ENCODE measurements at places on chromosomes 5 and 9. TPM values are rescaled to one million over a fixed set of nuclear protein-coding genes. Genes with fewer than 3 reads are reported as not detected.

DNA sequence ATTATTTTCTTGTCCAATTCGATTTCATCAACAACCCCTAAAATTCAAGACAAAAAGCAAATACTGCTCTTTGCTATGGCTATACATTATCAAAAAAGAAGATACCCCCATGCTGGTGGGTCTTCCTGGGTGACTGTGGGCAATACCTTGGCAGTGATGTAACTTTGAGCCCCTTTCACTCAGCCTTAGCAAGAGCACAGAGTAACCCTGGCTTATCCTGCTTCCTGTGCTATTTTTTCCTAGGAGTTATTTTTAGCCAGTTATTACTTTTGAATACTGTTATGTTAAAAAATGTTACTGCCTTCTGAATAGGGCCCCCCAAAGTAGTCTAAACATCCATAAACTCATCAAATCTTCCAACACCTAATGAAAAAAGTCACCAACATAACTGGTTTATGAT is 145.6 kb upstream of the TSLP start:
- no peak for DNase-seq

DNA sequence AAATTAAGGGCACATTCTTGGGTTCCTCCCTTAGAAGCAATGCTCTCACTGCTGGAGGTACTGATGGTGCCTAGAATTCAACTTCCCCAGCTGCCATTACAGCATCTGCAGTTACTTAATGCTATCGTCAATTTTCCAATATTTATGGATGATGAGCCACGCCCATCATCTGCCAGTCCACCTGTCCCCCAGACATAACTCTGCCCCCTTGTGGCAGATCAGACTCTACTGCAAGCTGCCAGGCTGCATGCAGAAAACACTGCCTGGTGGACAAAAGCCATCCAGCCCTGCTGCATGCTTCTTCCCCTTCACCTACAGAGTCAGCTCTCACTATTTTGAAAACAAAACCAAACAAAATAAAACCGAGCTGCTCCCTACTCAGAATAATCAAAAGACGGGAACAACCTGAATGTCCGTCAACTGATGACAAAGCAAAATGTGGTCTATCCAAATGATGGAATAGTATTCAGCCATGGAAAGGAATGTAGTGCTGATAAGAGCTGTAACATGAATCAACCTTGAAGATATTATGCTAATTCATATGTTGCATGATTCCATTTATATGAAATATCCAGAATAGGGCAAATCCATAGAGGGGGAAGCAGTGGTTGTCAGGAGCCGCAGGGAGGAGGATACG is 66.4 kb downstream of the RETREG1 start:
- DNase-seq: peak; percentile 68

- DNase-seq: no peak
Observed at GRCh38 chr5:93219641-93220145, 361.3 kb downstream of the NR2F1-AS1 start.

DNA sequence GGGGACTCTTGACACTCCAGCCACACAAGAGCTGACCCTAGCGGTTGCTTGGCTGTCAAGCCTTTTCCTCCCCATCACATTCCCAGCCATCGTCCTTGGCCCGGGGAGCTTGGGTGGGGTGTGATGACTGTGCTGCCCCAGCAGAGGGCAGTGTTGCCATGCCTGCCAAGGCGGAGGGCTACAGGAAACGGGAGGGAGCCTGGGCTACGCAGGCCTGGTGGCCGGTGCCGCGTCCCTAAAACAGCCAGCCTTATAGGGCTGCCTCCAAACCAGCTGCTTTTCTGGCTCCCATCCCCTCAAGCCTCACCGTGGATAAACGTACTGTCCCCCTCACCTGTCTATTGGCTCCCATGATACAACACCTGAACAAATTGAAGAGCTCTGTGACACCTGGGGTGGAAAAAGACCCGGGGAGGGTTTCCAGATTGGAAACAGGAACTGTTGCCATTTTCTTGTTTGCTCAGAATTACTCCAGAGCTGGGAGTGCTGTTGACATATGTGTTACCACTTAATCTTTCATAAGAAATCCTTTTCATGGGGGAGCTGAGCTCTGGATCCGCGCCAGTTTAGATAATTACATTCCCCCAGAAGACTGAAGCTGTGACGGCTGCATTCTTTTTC is 72.8 kb upstream of the ASTN2 start:
- DNase-seq: peak; percentile 94

DNA sequence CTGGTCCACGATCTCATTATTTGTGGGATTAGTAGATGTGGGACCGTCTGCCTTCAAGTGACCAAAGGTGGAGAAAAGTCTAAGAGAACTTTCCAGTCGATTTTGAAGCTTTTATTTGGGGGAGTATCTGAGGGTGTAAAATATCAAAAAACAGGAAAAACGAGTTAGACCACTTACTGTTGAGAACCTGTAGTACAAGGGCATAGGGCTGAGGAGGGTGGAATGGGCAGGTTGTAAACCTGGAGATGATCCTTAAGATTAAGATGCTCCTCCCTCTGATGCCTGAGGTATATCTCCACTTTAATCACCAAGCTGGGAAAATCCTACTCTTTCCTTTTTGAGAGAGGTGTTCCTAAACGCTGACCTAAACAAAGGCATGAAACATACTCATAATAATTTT is 32.0 kb upstream of the GTF2H2C start:
- no peak for DNase-seq

DNA sequence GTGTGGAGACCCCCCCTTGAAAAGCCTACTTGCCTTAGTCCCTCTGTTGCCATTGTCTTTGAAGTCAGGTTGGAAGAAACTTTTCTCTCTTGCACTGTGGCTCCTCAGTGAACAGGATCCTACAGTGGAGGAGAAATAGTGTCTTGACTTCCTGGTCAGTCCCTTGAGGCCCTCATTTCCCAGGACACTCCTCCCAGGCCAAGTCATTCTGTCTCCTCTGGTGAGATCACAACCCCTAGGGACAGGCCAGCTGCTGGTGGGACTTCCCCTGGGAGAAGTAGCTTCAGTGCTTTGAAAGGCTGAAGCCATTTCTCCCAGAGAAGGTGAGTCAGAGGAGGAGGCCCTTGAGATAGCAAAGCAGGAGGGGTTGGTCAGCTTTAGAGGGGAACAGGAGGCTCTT is 10.1 kb upstream of the GRIA1 start:
- no peak for DNase-seq

GRCh38 chr9:110180511-110181434 is 27.2 kb downstream of the C9orf152 start:
- DNase-seq: no peak

DNA sequence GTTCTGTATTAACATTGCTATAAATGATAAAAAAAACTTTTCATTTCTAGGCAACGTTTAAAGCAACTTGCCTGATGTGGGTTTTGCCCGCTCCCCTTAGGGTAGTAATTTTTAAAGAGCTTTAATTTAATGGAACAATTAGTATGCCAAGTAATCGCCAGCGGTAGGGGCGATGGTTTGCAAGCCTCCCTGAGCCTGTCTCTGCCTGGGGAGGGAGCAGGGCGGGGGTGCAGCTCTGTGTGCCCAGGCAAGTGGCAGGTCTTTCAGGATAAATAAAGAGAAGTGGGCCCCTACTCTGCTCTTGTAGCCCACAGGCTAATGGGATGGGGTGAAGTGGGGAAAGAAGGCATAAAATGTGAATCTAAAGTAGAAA is 13.8 kb upstream of the TGFBI start:
- no peak for DNase-seq

DNA sequence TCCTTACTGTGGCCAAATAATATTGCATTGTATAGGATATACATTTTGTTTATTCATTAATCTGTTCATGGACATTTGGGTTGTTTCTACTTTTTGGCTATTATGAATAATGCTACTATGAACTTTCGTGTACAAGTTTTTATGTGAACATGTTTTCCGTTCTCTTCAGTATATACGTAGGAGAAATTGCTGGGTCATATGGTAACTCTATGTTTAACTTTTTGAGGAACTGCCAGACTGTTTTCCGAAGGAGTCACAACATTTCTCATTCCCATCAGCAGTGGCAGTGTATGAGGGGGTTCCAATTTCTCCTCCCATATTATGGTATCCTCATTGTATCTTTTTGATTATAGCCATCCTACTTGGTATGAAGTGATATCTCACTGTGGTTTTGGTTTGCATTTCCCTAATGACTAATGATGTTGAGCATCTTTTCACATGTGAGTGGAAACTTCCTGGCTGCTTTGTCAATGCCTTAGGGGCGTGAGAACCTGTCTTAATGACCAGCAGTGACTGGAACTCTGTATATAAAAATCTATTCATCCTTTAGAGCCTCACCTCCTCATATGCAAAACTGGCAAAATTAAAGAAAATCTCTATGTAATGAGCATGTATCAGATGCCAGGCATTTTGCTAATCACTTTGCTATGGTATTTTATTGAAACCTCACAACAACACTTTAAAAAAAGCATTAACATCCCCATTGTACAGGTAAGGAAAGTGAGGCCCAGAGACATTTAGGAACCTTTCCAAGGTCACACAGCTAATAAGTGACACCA is 47.8 kb upstream of the TGFBR1 start:
- DNase-seq: no peak

Gene ZNF454
- not detected for total RNA-seq

- no peak for DNase-seq
Observed at GRCh38 chr9:136098844-136099243, 3.8 kb upstream of the NACC2 start.
